Left lung (tissue), 14 donors: ENCODE measurements at places on chromosomes 13 and 19. TPM values are rescaled to one million over a fixed set of nuclear protein-coding genes. Genes with fewer than 3 reads are reported as not detected.
A peak's percentile ranks its signal among the peaks of the same experiment; 100 is the strongest.

The RGL3 gene
- 55.9 TPM for polyA plus RNA-seq

The BRME1 gene
- 7.5 TPM for polyA plus RNA-seq

The CLEC17A gene
- polyA plus RNA-seq: 0.11 TPM

The FAM83E gene
- polyA plus RNA-seq: 6.5 TPM

The SGCG gene
- 12.9 TPM for polyA plus RNA-seq

The MTUS2 gene
- polyA plus RNA-seq: 0.27 TPM

DNA sequence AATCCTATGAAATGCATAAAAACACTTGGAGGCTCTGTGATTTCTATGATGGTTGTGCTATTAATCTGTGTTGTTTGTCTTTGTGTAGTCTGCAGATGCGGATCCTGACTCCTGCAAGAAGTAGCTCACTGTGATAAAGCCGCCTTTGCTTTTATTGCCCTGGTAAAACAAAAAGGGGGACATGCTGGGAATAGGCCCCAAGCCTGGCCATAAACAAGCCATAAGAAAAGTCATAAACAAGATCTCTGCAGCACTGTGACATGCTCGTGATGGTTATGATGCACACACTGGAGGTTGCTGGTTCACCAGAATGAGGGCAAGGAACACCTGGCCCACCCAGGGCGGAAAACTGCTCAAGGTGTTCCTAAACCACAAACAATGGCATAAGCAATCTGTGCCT is 26.6 kb upstream of the ZNF266 start:
- no peaks in the 10 kb centered on the region for H3K36me3 ChIP-seq
- no peaks in the 10 kb centered on the region for H3K27me3 ChIP-seq
- H3K4me1 ChIP-seq: no peaks in the 10 kb centered on the region
- H3K4me3 ChIP-seq: no peak overlapping the region
- no peak for DNase-seq
- H3K27ac ChIP-seq: no peak overlapping the region

DNA sequence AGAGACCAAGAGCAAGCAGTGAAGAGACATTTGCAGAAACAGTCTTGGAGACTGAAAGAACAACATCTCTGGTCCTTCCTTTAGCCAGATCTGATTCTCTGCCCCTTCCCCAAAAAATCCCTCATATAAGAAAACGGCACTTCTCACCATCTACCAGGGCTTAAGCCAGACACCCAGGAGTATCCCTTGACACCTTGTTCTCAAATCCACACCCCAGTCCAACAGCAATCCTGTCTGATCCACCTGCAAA is 1.7 kb upstream of the PLEKHG2 start:
- H3K27ac ChIP-seq: peak overlapping the region; percentile 100
- H3K27me3 ChIP-seq: peaks cover 12% of the 10 kb centered on the region
- DNase-seq: no peak
- H3K4me1 ChIP-seq: peaks cover 61% of the 10 kb centered on the region
- peaks cover 9% of the 10 kb centered on the region for H3K36me3 ChIP-seq
- peak overlapping the region; percentile 100 for H3K4me3 ChIP-seq

GRCh38 chr19:55958356-55958755 is 10.7 kb downstream of the NLRP8 start:
- no peaks in the 10 kb centered on the region for H3K4me1 ChIP-seq
- DNase-seq: no peak
- H3K36me3 ChIP-seq: no peaks in the 10 kb centered on the region
- H3K27ac ChIP-seq: no peak overlapping the region

DNA sequence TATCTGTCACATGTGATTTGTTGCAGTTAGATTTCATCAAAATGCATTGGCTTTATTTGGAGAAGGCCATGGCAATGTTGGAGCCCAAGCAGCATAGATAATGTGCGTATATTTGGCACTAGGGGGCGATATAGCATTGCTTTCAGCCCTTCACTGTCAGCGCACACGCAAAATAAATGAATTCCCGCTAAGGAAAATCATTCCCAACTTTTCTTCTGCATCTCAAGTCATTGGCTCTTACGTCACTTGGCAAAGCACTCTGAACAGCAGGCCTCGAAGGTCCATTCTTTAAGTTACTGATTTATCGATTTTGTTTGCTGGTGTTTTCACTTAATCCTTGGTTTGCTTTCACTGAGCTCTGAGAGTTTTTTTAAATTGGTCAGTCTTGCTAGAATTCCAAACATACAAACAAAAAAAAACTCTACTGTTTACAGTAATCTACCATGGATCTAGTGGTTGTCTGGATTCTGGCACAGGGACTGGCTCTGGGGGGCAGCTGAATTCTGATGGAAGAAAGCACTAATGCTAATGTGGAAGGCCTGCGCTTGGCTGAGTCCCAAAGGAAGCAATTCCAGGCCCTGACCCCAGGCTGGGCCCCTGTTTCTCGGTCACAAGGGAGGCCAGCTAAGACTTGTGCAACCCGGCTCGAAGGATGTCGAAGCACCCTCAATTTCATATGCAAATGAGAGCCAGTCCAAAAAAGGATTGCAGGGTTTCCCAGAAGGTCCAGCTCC is 97.7 kb upstream of the IPO5 start:
- DNase-seq: peak; percentile 73
- no peaks in the 10 kb centered on the region for H3K36me3 ChIP-seq
- H3K4me1 ChIP-seq: peaks cover 4% of the 10 kb centered on the region
- H3K27me3 ChIP-seq: no peaks in the 10 kb centered on the region
- H3K27ac ChIP-seq: no peak overlapping the region

DNA sequence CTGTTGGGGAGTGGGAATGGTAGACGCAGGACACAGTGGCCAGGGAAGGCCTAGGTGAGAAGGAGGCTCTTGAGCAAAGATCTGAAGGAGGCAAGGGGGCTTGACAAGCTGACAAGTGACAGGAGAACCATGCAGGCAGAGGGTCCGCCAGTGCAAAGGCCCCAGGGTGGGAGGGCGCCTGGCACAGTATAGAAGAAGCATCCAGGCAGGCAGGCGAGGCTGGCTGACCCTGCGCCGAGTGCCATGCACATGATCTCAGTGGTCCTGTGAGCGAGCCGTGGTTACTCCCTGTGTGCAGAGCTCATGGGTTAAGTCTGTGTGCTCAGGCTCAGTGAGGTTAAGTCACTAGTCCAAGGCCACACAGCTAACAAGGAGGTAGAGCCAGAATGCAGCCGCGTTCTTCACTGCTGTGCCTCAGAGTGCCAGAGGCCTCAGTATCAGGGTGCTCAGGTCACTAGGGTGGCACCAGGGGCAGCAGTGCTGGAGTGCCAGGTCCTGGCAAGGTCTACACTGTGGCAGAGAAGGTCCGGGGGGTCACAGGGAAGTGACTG is 15.2 kb downstream of the CNFN start:
- peaks cover 9% of the 10 kb centered on the region for H3K27me3 ChIP-seq
- H3K4me1 ChIP-seq: no peaks in the 10 kb centered on the region
- no peak overlapping the region for H3K4me3 ChIP-seq
- peaks cover 25% of the 10 kb centered on the region for H3K36me3 ChIP-seq
- H3K27ac ChIP-seq: no peak overlapping the region

DNA sequence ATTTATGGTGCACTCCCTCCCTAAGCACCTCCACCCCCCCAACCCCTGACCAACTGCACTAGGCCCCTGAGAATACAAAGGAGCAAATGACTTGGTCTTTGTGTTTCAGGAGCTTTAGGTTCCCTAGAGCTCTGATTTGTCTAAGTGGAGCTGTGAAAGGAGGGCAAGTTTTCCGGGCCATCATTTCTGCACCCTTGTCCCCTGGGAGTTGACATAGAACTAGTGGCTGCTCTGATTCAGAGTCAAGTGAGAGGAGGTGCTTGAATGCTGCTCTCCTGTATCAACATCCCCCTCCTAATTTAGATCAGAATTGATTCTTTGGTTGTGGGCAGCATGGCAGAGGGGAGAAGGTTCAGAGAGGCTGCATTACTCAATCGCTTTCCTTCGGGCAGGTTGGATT is 391.6 kb downstream of the KCNRG start:
- H3K36me3 ChIP-seq: no peaks in the 10 kb centered on the region
- no peak overlapping the region for H3K27ac ChIP-seq
- no peaks in the 10 kb centered on the region for H3K27me3 ChIP-seq
- peaks cover 10% of the 10 kb centered on the region for H3K4me1 ChIP-seq
- no peak for DNase-seq

GRCh38 chr13:102300379-102300778 is 101.5 kb downstream of the FGF14 start:
- H3K36me3 ChIP-seq: no peaks in the 10 kb centered on the region
- H3K27ac ChIP-seq: no peak overlapping the region
- DNase-seq: no peak
- H3K27me3 ChIP-seq: no peaks in the 10 kb centered on the region
- no peak overlapping the region for H3K4me3 ChIP-seq
- no peaks in the 10 kb centered on the region for H3K4me1 ChIP-seq

- H3K36me3 ChIP-seq: no peaks in the 10 kb centered on the region
- no peak for DNase-seq
- H3K27me3 ChIP-seq: no peaks in the 10 kb centered on the region
- no peaks in the 10 kb centered on the region for H3K4me1 ChIP-seq
- no peak overlapping the region for H3K4me3 ChIP-seq
- H3K27ac ChIP-seq: no peak overlapping the region
Measured at GRCh38 chr13:79745081-79745480, 264.1 kb downstream of the NDFIP2 start.

DNA sequence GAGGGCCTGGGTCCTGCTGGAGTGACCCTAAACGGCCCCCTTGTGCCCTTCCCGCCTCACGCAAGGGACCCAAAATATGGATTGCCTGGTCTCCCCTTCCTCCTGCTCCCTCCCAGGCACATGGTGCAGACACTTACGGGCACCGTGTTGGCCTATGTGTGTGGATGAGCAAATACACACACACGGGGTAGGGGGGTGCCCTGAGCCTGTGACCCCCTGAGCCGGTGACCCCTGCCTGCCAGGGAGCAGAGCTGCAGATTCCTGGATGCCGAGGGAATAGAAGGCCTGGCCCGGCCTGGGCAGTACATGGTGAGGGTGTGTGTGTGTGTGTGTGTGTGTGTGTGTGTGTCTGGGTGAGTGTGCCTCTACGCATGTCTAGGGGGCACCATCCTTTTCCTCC is 33.3 kb downstream of the CEBPA start:
- H3K27me3 ChIP-seq: peaks cover 7% of the 10 kb centered on the region
- H3K27ac ChIP-seq: no peak overlapping the region
- H3K4me3 ChIP-seq: no peak overlapping the region
- H3K36me3 ChIP-seq: no peaks in the 10 kb centered on the region

GRCh38 chr13:93316841-93317240 is 90.2 kb downstream of the GPC6 start:
- no peak overlapping the region for H3K4me3 ChIP-seq
- H3K27ac ChIP-seq: no peak overlapping the region
- no peaks in the 10 kb centered on the region for H3K36me3 ChIP-seq
- no peaks in the 10 kb centered on the region for H3K27me3 ChIP-seq

DNA sequence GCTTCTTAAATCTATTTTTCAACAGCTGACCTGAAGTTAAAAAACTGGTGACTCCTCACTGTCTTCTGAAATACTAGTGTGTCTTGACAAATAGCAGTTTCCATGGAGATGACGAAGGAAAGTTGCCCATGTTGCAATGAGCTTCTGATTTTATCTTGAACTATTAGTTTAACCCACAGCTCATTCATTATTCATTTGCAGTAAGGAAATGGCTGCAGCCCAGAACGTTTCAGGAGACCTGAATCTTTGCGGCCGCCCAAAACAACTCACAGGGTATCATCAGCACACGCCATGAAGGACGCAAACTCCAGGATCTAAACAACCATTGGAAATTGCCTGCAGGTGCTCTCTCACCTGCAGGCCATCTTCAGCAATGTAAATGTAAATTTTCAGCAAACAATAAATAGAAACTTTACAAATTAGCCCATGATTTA is 142.5 kb downstream of the DCLK1 start:
- no peaks in the 10 kb centered on the region for H3K27me3 ChIP-seq
- H3K4me3 ChIP-seq: no peak overlapping the region
- H3K27ac ChIP-seq: no peak overlapping the region
- no peaks in the 10 kb centered on the region for H3K4me1 ChIP-seq
- H3K36me3 ChIP-seq: no peaks in the 10 kb centered on the region
- DNase-seq: no peak

DNA sequence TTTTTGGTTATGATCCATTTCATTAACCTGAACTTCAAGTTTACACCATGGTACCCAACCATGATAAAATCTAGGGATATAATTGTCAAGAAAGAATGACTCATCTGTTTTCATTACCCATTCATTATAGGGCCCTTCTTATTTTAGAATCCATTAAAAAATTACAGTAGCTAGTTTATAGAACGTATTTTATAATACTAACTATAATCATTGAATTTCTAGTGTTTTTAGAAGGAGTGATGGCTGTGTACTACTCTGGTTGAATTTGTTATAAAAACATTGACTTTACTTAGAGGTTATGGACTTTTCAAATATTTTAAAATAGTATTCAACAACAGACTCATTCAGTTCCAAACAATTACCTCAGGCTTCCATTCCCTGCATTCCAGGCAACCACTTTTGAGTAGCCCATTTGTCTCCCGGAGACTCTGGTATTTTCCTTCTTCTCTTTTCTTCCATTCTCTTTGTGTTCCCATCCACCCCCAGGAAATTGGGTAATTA is 71.9 kb upstream of the KLF12 start:
- no peaks in the 10 kb centered on the region for H3K4me1 ChIP-seq
- no peaks in the 10 kb centered on the region for H3K36me3 ChIP-seq
- no peak overlapping the region for H3K4me3 ChIP-seq
- no peak overlapping the region for H3K27ac ChIP-seq
- no peak for DNase-seq
- no peaks in the 10 kb centered on the region for H3K27me3 ChIP-seq
